ENCODE measurements at places on chromosomes 12 and 14. TPM values are rescaled to one million over a fixed set of nuclear protein-coding genes. Genes with fewer than 3 reads are reported as not detected.

DNA sequence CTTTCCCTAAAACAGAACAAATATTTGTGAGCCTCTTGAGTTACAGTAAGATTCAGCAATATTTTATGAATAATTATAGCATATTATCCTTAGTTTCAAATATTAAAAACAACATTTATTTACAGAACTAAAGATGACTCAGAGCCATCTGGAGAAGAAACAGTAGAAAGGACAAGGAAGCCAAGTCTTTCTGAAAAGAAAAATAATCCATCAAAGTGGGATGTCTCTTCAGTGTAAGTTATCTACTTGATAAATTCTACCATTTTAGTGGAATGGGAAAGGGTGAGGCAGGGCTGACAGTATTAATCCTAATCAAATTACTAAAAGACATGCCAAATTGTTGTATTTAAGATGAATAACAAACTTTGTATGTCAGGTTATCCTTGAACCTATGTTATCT lies 88.1 kb downstream of the DNAI7 start:
- no peak for DNase-seq

DNA sequence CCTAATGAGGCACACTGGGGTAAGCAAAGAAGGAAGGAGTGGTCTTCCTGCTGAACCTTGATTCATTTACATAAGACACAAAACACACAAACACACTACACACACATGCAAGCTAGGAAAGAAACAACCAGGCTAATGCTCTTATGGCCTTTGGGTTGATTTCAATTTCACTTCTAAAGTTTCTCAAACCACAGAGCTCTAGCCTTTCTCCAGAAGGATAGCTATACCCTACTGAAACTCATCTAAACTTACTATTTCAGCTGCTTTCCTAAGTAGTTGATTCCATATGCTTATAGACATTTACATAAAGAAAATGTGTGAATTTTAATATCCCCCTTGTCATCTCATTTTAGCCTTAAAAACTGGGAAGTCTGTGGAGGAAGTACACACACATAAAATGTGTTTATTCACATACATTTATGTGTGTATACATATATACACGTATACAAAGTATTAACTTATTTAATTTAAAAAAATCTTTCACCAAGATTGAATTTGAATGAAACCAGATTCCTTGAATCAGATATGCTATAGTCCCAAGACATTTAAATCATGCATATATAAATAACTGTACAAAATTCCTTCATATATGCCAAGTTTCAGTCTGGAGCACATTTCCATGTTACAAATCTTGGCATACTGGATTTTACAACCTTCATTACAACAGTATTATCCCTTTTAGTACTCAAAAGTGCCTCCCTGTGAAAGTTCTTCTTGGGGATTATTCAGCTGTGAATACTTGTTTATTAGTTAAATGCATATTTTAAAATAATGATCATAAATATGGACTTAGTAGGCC lies 231.8 kb upstream of the NPAS3 start:
- no peak for DNase-seq

- peak; percentile 81 for DNase-seq
Observed at GRCh38 chr12:118850244-118850825, 131.0 kb upstream of the SRRM4 start.

GRCh38 chr14:74421981-74422380 lies 4.0 kb downstream of the SYNDIG1L start:
- no peak for DNase-seq

DNA sequence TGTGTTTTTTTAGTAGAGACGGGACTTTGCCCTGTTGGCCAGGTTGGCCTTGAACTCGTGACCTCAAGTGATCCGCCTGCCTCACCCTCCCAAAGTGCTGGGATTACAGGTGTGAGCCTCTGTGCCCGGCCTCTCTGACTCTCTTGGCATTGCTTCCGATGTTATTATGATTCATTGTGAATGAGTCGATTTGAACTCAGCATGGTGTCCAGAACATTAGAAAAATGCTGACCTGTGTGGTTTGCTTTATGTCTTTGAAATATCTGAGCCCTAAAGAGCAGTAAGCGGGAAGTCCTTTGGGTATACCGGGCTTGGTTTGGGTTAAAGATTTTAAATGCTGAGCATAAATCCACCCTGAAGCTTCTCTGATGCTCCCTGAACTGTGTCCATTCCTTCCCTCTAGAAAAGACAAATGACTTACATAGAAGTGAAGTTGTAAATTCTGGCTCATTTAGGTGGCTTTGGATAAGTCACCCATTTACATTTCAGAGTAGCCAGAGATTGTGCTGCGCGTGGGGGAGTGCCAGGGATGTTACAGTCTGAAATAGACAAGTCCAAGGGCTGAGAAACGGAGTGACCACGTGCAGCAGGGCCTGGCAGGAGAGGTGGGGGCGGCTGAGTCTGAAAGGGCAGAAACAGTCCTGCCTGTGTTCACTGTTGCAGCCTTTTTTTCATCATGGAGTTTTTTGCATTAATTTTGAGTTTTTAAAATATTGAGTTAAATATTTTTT lies 39.6 kb downstream of the SLC15A4 start:
- no peak for DNase-seq

SLC39A5 gene
- 0.62 TPM for total RNA-seq

DNA sequence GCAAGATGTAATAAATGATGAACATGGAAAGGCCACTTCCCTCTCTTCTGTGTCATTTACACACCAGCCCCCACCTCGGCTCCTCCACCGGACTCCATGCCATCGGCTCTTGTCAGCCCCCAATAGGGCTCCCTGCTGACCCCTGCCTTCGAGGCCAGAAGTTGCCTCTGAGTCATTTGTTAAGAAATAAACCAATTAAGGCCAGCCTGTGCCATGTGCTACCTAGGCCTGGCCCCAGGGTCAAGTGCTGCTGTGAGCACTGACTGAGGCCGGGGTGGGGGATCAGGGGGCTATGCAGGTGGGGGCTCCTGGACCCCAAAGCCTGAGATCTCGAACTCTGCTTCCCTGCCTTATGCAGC lies 53.2 kb downstream of the TESC start:
- DNase-seq, result peak; percentile 40

- DNase-seq, result no peak
Observed at GRCh38 chr12:12917517-12917916, 26.2 kb downstream of the GPRC5A start.

- no peak for DNase-seq
Observed at GRCh38 chr12:11687528-11687927, 38.1 kb downstream of the ETV6 start.

DNA sequence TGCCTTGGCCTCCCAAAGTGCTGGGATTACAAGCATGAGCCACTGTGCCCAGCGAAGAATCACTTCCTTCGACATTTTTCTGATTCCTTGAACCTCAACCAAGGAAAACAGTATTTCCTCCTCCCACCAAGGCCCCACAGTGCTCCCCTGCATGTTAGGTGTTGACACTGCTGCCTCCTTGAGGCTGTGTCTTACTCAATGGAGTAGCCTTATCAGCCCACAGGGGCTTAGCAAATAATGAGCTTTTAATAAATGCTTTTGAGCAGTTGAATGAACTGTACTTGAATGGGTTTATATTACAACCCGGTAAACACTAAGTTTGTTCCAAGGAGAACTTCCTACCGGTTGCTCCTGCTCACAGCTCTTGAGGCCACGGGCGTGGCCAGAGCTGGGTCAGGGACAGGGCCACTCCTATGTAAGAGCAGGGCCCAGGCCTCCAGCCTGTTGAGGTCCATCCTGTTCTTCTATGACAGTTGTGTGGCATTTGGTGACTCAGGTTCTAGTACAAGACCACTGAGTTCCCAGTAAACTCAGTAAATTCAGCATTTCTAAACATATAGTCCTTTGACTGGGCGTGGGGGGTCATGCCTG lies 36.8 kb upstream of the TUBA1A start:
- no peak for DNase-seq

C12orf50 gene
- total RNA-seq, result not detected

DNA sequence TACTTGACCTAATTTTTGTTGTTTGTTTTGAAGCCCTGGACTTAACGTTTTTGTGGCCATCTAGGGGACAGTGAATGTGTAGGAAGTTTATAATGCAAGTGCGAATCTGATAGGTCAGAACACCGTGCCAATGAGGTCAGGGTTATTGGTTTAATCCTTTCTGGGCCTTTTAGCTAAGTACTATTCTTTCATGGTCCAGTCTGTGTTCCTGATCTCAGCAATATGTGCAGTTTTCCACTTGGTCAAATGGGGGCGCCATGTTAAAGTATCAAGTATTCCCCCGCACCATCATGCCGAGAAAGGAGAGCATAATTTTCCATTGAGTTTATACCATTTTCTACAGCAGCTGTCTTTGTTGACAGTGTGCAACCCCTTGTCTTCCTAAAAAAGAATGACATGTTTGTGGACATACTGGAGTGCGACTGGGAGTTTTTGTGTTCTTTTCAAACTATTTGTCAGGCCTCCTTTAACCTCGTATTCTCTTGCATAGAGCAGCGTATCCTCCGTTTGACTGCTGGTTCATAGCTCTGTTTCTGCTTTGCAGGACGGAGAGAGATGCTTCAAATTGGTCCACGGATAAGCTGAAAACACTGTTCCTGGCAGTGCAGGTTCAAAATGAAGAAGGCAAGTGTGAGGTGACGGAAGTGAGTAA lies 1.3 kb downstream of the AHSA1 start:
- DNase-seq, result peak; percentile 80

- peak; percentile 52 for DNase-seq
Observed at GRCh38 chr12:53750812-53751335, 905 bp downstream of the CISTR start.

GRCh38 chr14:98181768-98182167 lies 1090.2 kb downstream of the BCL11B start:
- no peak for DNase-seq

DNA sequence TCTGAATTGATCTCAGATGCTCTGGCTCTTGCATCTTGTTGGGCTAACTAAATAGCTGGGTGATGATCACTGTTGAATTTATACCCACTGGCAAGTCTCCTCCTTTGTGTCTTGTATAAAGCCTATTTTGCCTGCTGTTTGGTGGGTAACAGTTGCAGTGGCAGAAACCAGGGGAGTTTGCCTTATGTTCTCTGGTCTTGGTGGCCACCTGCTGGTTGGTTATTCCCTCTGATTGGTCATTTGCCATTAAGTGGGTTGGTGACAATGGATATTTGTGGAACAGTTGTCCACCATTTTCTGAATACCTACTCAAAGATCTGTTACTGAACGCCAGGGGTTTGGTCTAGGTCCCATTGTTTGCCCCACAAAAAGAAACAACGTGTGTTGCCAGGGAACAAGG lies 52.1 kb downstream of the AVPR1A start:
- DNase-seq, result no peak

Measured in WTC11 (cell line).